CD8-positive, alpha-beta memory T cell (primary cell): ENCODE measurements at places on chromosomes 5 and 9. TPM values are rescaled to one million over a fixed set of nuclear protein-coding genes. Genes with fewer than 3 reads are reported as not detected.

GRCh38 chr5:144144956-144145751 is 25.3 kb downstream of the YIPF5 start:
- DNase-seq = no peak
- H3K36me3 ChIP-seq = no peaks in the 10 kb centered on the region
- H3K4me1 ChIP-seq = no peaks in the 10 kb centered on the region
- H3K4me3 ChIP-seq = no peak overlapping the region
- no peak overlapping the region for H3K27ac ChIP-seq

DNA sequence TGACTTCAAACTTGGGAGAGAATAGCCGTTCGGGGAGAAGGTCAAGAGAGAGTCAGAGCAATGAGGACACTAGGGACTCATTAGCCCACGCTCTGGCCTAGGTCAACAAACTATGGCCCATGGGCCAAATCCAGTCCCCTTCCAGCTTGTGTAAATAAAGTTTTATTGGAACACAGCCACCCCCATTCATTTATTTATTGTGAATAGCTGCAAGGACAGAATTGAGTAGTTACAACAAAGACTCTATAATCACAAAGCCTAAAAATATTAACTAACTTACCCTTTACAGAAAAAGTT is 33.1 kb upstream of the TRIM32 start:
- no peak for DNase-seq
- no peak overlapping the region for H3K27ac ChIP-seq
- H3K4me1 ChIP-seq = no peaks in the 10 kb centered on the region

DNA sequence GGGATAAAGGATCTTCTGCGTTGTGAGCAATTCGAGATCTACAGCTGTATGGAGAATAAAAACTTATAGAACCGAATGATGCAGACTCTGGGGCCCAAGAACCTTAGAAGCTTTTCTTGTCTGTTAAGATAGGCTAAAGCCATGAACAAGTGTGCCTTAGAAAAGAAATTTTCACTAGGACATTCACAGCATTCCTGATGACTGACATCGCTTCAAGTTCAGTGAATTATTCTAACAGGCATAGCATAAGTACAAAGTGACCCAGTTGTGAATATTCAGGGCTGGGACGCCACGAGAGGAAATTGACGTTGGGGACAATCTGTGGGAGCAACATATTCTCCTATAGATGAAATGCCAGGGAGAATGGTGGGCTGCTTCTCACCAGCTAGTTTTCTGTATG is 32.0 kb upstream of the PANK3 start:
- no peak for DNase-seq
- no peak overlapping the region for H3K4me3 ChIP-seq
- H3K4me1 ChIP-seq = peaks cover 5% of the 10 kb centered on the region
- no peaks in the 10 kb centered on the region for H3K36me3 ChIP-seq
- no peaks in the 10 kb centered on the region for H3K27me3 ChIP-seq

- H3K4me1 ChIP-seq = no peaks in the 10 kb centered on the region
- no peak overlapping the region for H3K27ac ChIP-seq
These were observed 384.1 kb downstream of the DMRT2 start for GRCh38 chr9:1434052-1434767.

Gene GRIN3A
- not detected for total RNA-seq

Gene GFM2
- 33.2 TPM for total RNA-seq

DNA sequence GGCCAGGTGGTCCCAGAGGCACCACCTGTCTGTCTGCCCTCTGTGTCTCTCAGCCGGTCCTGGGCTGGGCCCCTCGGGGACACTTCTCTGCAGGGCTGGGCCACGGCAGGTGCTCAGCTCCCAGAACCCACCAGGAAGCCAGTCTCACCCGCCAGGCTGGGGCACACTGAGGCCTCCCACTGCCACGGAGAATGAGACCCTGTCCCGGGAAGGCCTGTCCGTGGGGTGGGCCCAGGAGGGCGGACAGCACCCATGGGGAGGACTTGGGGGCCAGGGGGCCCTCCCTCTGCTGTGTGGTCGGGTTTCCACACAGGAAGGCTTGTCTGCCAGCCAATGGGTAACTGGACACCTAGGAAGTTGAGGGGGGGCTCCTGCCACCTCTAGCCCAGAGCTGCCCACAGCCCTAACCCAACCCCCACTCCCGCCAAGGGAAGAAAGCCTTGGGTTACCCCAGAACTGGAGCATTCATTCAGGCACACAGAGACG is 4.1 kb upstream of the TUBB4B start:
- H3K27me3 ChIP-seq = no peaks in the 10 kb centered on the region
- H3K4me1 ChIP-seq = peaks cover 13% of the 10 kb centered on the region
- DNase-seq = no peak
- H3K27ac ChIP-seq = peak overlapping the region; percentile 27
- no peak overlapping the region for H3K4me3 ChIP-seq

GRCh38 chr5:42518595-42519221 is 95.5 kb downstream of the GHR start:
- no peak for DNase-seq
- no peak overlapping the region for H3K4me3 ChIP-seq
- H3K36me3 ChIP-seq = no peaks in the 10 kb centered on the region
- no peaks in the 10 kb centered on the region for H3K27me3 ChIP-seq
- H3K27ac ChIP-seq = no peak overlapping the region

GRCh38 chr5:137712139-137712667 is 23.7 kb downstream of the KLHL3 start:
- no peaks in the 10 kb centered on the region for H3K27me3 ChIP-seq
- H3K36me3 ChIP-seq = no peaks in the 10 kb centered on the region
- H3K4me1 ChIP-seq = no peaks in the 10 kb centered on the region
- H3K27ac ChIP-seq = no peak overlapping the region

GRCh38 chr5:15483351-15484097 is 16.5 kb upstream of the FBXL7 start:
- no peak for DNase-seq
- H3K4me1 ChIP-seq = no peaks in the 10 kb centered on the region
- H3K36me3 ChIP-seq = no peaks in the 10 kb centered on the region
- H3K4me3 ChIP-seq = no peak overlapping the region
- no peak overlapping the region for H3K27ac ChIP-seq

Gene GRM6
- total RNA-seq = not detected

Gene PCDHB14
- 0.09 TPM for total RNA-seq

Gene CTSL
- total RNA-seq = 8.8 TPM

Gene CA9
- not detected for total RNA-seq

- H3K27me3 ChIP-seq = no peaks in the 10 kb centered on the region
- H3K27ac ChIP-seq = no peak overlapping the region
- DNase-seq = no peak
- H3K4me1 ChIP-seq = no peaks in the 10 kb centered on the region
- H3K4me3 ChIP-seq = no peak overlapping the region
- H3K36me3 ChIP-seq = no peaks in the 10 kb centered on the region
These were observed 71.1 kb upstream of the IL17B start for GRCh38 chr5:149450199-149450598.

DNA sequence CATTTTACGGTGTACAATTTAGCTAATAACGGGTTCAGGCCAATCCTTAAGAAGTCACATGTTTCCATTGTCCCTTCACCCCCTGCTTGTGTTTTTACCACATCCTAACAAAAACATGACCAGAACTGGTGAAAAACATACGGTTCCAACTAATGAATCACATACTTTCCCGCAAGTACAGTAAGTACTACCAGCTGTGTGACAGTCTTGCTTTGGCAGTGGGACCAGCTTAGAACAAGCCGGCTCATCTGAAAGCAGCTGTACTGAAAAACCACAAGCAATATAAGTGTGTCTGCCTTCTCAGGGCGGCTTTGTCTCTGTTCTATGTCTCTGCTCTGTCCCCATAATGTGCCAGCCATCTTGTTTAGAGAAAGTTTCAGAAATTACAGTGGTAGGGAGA is 242.5 kb downstream of the BNC2 start:
- H3K36me3 ChIP-seq = no peaks in the 10 kb centered on the region
- DNase-seq = no peak
- H3K4me1 ChIP-seq = no peaks in the 10 kb centered on the region
- H3K27ac ChIP-seq = no peak overlapping the region
- H3K27me3 ChIP-seq = no peaks in the 10 kb centered on the region

Gene PRRT1B
- not detected for total RNA-seq

Gene RNF224
- not detected for total RNA-seq

- H3K4me3 ChIP-seq = no peak overlapping the region
- no peaks in the 10 kb centered on the region for H3K27me3 ChIP-seq
- H3K36me3 ChIP-seq = no peaks in the 10 kb centered on the region
- H3K27ac ChIP-seq = no peak overlapping the region
These were observed 72.4 kb upstream of the ADAMTS2 start for GRCh38 chr5:179417696-179418095.

DNA sequence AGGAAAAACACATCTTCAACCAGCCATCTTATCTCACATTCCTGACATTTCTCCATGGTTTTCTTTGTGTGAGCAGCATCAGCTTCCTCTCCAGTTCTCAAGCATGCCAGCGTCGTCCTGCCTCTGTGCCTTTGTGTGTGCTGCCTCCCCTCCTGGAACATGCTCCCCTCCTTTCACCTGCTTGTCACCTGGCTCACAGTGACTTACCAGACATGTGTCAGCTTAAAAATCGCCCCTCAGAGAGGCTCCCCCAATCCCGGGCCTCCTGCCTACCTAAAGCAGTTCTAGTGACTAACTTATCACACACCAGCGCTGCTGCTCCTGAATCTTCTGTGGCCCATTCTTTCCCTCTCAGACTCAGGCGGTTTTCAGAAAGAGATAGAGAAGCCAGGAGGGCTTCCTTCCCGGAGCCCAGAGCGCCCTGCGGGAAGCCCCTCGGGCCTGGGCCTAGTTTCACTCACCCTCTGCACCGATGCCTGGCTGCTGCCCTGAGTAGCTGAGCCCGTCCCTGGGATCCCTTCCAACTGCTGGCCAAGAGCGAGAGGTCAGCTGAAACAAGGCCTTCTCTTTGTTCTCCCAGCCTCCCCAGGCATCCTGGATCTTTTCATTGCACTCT is 51.1 kb upstream of the MVB12B start:
- H3K27ac ChIP-seq = no peak overlapping the region
- H3K4me3 ChIP-seq = no peak overlapping the region
- no peaks in the 10 kb centered on the region for H3K4me1 ChIP-seq
- H3K36me3 ChIP-seq = no peaks in the 10 kb centered on the region
- H3K27me3 ChIP-seq = no peaks in the 10 kb centered on the region
- DNase-seq = no peak

Gene SMC2
- 54.2 TPM for total RNA-seq

DNA sequence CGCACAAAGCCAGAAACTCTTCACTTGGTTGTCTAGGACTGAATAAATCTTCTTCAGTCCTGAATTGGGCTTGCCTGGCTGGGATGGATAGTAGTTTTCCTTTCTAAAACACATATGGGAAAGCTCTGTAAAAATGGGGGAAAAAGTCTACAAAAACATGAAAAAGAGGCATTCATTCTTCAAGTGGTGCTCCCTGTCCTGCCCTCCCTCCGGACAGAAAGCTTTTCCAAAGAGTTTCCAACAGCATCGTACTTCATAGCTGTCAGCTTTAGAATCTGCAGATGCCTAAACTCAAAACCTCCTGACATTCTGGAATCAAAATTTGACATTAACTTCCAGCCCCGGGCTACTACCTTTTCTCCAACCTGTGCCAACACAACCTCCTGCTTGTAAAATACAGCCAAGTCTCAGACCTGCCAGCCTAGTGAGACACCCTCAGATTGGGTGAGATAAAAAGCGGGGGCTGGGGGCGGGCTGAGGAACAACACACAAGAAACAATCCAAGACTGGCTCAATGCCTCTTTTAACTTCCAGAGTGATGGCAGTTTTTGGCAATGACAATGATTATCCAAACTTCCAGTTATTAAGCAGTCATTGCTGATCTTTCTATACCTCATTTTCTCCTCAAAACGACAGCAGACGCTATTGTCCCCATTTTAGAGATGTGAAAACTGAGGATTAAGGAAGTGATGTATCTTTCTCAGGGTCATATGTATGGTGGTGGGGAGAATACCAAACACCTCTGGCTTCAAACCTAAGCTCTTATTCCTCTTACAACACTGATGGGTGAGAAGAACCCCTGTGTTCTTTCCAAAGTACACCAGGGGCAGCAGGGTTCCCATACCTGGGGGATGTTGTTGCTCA is 1.3 kb downstream of the TNC start:
- H3K36me3 ChIP-seq = no peaks in the 10 kb centered on the region
- peaks cover 6% of the 10 kb centered on the region for H3K27me3 ChIP-seq
- no peaks in the 10 kb centered on the region for H3K4me1 ChIP-seq
- H3K4me3 ChIP-seq = no peak overlapping the region

GRCh38 chr9:87599901-87600610 is 102.4 kb downstream of the DAPK1 start:
- no peaks in the 10 kb centered on the region for H3K27me3 ChIP-seq
- no peak overlapping the region for H3K27ac ChIP-seq
- no peaks in the 10 kb centered on the region for H3K4me1 ChIP-seq
- H3K4me3 ChIP-seq = no peak overlapping the region
- DNase-seq = no peak
- H3K36me3 ChIP-seq = no peaks in the 10 kb centered on the region

DNA sequence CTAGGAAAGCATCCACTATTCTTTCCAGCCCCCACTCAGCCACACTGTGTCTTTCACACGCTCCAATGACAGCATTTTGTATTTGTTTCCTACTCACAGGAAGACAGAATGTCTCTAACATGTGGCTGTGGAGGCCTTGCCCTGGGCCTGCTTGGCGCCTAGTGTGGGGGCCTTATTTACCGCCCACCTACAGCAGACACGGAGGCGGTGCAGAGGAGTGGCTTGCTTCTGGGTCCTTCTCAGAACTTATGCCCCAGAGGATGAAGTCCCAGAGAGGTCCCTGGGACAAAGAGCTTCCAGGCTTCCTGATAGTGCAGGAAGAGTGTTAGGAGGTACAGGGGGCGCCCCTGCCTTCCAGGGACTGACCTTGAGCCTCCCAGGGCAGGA is 8.5 kb upstream of the MRNIP start:
- H3K4me1 ChIP-seq = no peaks in the 10 kb centered on the region
- H3K36me3 ChIP-seq = no peaks in the 10 kb centered on the region
- no peak for DNase-seq
- no peak overlapping the region for H3K27ac ChIP-seq

- no peak overlapping the region for H3K27ac ChIP-seq
- H3K36me3 ChIP-seq = no peaks in the 10 kb centered on the region
- H3K4me1 ChIP-seq = no peaks in the 10 kb centered on the region
- no peak overlapping the region for H3K4me3 ChIP-seq
- DNase-seq = no peak
These were observed 700.2 kb downstream of the IRX1 start for GRCh38 chr5:4295663-4296339.

Gene SHC3
- not detected for total RNA-seq

DNA sequence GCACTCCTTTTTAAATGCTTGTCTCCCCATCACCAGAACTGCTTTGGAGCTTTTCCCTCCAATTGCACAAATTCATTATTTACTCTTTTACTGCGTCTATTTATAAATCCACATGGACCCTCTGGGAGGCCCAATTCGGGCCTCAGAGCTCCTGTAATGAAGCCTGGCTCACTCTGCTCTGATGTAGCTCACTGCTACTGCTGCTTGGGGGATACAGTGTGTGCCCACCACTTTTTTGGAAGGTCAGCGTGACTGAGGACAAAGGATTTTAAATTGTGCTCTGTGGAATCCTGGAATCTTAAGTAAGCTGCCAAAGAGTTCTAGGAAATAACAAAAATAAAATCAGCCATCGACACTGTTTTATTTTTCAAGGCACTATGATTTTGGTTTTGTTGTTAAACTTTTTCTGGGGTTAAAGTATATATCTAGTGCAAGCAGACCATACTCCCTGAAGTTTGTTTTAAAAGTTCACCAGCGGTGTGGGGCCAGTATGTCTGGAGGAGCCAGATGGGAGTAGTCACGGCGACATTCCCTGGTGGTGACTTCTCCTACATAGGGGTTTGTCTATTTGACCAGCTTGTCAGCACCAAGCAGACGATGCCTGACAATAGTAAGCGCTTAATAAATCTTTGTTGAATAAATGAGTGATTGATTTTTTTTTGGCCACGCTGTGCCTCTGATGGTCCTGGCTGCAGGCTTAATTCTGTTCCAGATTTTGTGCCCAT is 142.8 kb downstream of the TMEM38B start:
- no peaks in the 10 kb centered on the region for H3K27me3 ChIP-seq
- no peaks in the 10 kb centered on the region for H3K36me3 ChIP-seq
- no peak overlapping the region for H3K4me3 ChIP-seq
- H3K27ac ChIP-seq = no peak overlapping the region
